ENCODE measurements at places on chromosomes 5 and 9. TPM values are rescaled to one million over a fixed set of nuclear protein-coding genes. Genes with fewer than 3 reads are reported as not detected.

HSD17B3 gene
- total RNA-seq: not detected

TIMD4 gene
- total RNA-seq: not detected

GRCh38 chr9:11821306-11821975 lies 871.7 kb upstream of the TYRP1 start:
- no peak for DNase-seq

CD14 gene
- total RNA-seq: 48.4 TPM

DNA sequence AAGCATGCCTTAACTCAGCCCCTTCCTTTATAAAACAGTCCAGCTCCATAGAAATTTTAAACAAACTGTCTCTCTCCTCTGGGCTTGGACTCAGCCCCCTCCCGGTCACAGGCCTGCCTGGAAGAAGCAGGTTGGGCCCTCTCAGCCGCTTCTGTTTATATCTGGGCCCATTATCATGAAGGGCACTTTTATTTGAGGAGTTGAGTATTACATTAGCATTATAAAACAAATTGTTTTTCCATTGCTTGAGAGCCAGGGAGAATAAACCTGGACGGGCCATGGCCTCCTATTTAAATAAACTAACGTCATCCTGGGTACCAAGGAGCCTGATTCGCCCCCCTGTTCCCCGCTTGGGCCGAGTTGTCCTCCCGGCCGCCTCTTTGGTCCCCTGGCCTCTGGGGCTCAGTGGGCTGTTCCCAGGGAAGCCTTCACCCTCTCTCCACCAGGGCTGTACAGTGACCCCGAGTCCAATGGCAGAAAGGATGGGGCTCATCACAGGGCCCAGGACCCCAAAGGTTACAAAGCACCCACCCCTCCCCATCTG lies 13.2 kb downstream of the IRX2 start:
- no peak for DNase-seq

DNA sequence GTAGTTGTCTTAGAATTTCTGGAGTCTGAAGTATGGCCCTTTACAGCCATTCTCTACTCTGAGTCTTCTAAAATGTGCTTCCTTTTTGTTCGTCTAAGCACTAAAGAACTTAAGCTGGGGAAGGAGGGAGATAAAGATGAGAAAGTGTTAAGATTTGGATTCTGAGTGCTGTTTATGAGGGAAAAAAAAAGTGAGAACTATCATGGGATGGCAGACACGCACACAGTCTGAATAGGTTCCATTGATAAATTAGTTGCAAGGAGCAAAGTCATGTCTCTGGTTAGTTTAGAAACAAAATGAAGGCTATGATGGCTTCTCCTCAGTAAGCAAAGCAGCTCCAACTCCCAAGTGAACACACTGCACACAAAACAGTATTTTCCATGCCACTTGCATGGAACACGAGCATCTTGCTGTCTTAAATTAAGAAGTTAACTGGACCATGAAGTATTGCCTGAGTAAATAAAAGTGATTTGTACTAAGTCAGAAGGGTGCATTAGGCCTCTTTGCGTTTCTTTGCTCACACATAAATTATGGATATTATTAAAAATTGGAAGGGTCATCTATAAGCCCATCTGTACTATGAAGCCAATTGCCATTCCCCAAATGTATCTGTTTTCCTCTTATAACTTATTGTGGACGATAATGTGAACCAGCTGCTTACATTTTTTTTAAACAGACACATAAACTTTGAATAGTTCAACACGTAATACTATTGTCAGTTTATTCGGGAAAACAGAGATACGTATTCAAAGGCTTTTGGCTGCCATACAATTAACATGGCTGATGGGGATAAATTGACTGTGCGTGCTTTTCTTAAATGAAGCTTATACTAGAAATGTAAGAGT lies 199.3 kb downstream of the SGCD start:
- no peak for DNase-seq

DNA sequence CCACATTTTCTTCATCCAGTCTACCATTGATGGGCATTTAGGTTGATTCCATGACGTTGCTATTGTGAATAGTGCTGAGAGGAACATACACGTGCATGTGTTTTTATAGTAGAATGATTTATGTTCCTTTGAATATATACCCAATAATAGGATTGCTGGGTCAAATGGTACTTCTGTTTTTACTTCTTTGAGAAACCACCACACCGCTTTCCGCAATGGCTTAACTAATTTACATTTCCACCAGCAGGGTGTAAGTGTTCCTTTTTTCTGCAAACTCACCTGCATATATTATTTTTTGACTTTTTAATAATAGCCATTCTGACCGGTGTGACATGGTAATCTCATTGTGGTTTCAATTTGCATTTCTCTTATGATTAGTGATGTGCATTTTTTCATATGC lies 82.2 kb upstream of the RFX3 start:
- DNase-seq: no peak
